ENCODE measurements at places on chromosomes 1 and 21.

- no peak for DNase-seq
Measured at GRCh38 chr1:24996983-24997893, 67.2 kb upstream of the RUNX3 start.

DNA sequence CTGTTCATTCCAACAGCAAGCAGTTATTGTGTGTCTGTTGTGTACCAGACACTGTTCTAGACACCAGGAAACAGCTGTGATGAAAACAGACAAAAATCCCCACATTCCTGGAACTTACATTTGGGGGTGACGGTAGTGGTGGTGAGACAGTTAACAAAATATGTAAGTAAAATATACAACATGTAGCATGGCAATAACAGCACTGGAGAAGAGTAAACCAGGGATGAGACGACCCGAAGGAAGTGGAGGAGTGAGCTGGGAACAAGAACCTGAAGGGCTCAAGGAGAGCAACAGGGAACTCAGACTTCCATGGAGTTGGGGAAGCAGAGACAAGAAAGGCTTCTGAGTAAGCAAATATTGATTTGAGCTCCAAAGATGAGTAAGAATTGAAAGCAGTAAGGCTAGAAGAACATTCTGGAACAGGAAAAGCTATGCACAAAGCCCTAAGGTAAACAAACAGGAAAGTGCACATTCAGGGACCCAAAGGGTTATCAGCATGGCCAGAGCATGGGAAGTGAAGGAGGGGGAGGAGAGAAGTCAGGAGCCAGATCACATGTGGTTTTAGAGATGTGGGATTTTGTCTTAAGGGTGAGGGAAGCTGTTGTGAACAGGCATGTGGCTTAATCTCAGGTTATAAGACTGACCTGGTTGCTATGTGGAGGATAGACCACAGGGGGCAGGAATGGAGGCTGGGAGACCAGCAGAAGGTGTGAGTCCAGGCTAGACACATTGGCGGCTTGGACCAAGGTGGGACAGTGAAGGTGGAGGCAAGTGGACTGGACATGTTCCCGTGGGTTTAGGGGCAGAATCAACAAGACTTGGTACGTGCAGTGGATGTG lies 7.3 kb downstream of the CSF1 start:
- DNase-seq, result no peak

- DNase-seq, result no peak
Measured at GRCh38 chr21:42883921-42884320, 4.6 kb upstream of the WDR4 start.

DNA sequence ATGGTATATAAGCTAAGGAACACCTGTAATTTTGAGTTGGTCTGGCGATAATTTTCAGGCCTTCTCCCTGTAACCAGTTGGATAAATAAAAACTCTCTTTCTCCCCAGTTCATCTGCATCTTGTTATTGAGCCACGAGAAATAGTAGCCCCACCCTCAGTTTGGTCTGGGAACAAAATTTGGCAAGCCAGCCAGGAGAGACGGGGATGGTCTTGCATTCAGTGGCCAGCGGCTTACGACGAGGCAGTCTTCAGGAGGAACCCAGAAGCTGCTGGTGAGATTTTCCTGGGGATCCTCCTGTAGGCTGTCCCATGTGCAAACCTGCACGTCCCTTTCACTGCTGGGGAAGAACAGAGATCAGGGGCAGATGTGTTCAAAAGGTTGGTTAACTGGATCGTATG lies 174.6 kb downstream of the PLA2G4A start:
- no peak for DNase-seq

DNA sequence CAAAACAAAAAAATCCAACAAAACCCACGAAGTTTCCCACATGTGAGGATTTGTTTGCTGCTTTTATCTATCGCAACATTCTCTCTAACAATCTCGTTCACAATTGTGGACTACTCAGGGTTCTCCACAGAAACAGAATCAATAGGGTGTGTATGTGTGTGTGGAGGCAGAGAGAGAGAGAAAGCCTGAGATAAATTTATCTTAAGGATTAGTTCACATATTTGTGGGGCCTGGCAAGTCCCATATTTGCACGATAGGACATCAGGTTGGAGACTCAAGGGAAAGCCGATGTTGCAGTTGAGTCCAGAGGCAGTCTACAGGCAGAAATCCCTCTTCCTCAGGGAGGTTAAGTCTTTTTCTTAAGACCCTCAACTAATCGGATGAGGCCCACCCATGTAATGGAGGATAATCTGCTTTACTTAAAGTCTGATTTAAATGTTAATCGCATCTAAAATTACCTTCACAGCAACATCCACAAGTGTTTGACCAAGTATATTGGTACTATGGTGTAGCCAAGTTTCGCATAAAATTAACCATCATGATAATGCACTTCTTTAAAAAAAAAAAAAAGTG lies 31.7 kb downstream of the ADAMTS1 start:
- DNase-seq, result no peak

- DNase-seq, result no peak
Measured at GRCh38 chr1:236645016-236645680, 40.8 kb upstream of the HEATR1 start.

GRCh38 chr1:221148660-221149059 lies 269.4 kb downstream of the HLX start:
- DNase-seq, result no peak

- no peak for DNase-seq
Measured at GRCh38 chr1:205270764-205271163, 43.0 kb downstream of the TMCC2 start.

- DNase-seq, result no peak
Measured at GRCh38 chr1:51953079-51953478, 37.4 kb downstream of the RAB3B start.

DNA sequence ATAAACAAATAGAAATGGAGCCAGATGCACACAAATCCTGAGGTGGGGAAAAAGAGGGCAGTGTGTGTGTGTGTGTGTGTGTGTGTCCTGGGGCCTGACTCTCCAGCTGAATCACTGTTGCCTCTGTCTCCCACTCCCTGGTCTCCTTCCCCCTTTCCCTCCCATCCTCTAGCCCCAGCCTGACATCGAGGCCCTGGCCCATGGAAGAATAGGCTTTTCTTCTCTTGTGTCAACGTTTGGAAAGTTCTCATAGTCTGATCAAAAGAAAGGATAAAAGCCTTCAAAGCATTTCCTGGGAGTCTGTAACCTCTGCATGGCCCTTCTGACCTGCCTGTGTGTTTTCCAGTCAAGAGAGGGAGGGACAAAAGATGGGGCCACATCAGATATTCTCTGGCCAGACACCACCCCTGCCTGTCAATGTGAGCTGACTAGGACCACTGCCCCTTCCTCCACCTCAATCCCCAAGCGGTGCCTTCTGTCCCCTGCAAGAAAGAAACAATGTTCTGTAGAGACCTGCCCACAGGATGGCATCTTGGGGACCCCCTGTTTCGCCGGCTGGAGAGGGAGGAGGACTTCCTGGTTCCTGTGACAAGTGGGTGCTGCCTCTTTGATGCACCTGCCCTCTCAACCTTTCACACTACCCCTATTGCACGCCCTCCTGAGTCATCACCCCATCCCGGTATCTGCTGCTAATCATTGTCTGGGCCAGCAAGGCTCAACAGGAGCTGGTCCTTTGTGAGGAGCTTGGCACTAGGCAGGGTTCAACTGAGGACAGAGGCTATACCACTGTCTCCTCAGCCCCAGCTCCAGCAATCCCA lies 16.2 kb downstream of the KCNJ10 start:
- DNase-seq, result no peak
